NCI-H1417 treated with DMSO at 0.1 percent for 48 hours (cell line): ENCODE measurements at places on chromosomes 2 and 18.

DNA sequence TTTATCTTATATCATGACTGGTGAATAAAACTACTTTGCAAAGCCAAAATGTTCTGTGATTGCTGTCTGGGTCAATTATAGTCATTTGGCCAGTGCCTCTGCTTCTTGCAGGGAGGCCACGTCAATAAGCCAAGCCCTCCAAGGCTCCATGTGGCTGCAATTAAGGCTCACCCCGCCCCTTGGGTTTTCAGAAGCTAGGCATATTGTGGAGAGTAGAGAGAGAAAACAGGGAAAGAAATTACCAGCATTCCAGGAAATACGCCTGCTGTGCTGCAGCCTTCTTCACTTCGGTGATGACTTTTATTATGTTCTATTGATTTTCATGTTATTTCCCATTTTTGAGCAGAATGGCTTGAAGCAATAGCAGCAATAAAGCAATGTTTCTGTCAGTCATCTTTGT is 319.7 kb downstream of the SOX11 start:
- no peak for DNase-seq

GRCh38 chr2:226080334-226080733 is 680.8 kb downstream of the NYAP2 start:
- no peak for DNase-seq

DNA sequence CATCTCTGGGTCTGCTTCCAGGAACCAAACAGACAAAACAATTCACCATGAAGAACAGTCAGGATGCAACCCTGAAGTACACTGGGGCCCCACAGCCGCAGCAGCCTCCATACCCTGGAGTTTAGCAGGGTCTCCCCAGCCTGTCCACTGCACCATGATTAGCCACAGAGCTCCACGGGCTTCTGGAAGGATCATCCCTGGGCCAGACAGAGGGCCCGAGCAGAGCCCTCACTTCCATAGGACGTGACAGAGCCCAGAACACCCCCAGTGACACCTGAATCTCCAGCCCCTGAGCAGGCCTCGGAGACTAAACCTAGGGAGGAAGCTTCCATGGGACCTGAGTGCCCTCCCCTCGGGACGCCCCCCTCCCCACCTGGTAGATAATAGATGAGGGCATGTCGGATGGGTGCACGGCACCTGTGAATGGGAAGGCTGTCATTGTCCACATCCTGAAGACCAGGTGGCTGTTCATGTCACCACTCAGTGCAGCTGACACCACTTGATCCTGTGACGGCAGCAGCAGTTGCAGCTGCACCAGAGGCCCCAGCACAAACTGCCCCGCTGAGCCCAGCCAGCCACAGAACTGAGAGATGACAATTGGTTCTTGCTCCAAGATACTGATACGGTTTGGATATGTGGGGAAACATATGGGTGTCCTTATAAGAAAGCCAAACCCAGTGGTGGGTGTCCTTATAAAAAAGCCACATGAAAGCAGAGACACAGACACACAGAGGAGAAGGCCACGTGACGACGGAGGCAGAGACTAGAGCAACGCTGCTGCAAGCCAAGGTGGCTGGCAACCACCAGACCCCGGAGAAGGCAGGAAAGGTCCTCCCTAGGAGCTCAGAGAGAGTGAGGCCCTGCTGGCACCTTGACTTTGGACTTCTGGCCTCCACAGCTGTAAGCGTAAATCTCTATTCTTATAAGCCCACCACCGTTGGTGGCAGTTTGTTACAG is 23.2 kb downstream of the KIF1A start:
- DNase-seq = no peak

DNA sequence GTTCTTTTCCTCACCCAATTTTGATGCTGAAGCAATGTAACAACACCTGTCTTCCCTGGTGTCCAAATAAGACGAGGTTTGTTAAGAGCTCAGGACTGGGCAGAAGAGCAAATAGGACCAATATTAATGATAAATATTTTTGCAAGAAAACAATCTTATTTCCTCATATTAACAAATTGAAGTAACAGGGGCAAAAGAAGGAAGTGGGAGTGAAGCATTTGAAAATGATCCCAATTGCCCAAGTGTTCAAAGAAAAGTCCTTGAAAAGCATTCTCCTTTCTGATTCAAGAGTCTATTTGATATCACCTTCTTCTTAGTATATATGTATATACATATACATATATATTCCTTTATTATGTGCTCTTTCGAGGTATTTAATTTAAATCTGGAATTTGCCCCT is 418.8 kb downstream of the ARHGAP15 start:
- DNase-seq = no peak

GRCh38 chr18:48589797-48590519 is 51.1 kb downstream of the CTIF start:
- no peak for DNase-seq

DNA sequence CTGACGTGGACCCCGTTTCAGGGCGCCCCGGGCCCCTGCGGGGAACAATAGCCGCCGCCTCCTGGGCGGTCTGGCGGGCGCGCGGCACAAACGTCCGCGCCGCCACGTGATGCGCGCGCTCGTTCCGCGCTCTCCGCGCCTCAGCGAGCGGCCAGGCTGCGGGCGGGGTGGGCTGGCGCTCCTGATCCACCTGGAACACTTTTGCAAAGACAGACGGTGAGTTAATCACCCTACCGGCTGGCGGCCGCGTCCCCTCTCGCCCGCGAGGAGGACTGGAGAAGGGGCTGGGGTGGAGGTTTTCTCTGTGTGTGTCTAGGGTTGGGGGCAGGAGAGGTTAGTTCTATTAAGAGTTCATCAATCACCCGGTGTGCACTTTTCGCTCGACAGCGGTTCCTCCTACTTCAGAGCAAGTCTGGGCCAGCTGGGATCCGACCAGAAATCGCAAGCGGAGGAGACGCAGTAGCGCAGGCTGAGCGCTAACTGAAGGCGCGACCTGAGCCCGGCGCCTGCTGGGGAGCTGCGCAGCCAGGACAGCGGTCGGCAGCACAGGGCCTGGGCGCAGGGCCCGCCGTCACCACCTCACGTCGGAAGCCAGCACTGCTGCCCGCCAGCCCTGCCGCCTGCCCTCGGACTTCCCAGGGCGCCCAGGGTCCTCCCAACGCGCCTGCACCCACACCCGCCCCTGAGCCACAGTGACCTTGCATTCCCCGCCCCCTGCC is 10.3 kb upstream of the HOXD1 start:
- peak; percentile 63 for DNase-seq

DNA sequence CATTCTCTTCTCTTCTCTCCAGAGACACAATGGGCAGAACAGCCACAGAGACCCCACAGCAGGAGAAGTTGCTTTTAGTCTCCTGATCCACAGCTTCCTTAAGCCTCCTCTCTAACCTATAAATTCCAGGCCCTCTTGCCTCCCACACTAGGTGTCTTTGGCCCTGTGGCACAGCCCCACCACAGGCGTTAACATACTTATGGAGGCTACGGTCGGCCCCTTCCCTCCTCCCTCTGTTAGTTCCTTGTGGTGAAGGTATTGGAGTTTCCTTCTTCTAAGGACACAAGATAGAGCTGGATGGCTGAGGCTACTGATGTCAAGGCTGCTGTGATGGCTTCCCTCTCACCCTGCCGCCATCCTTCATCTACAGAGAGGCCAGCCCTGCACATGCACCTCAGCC is 123.5 kb upstream of the ACAA2 start:
- no peak for DNase-seq

DNA sequence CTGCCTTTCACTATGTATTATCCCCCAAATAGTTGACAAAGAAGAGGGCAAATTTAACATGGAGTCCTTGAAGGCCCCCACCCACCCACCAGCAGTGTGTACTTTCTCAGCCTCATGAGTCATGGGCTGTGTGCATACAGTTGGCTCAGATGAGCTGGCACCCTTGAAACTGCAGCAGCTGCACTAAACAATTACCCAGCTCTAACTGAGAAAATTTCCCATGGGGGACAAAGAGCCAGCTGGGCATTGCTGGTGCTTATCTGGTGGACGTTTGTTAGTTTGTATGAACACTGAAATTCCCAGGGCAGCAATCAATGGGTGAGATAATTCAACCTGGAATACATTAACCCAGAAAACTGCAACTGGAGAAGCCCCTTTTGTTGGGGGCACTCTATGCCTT is 131.7 kb downstream of the GCA start:
- no peak for DNase-seq

DNA sequence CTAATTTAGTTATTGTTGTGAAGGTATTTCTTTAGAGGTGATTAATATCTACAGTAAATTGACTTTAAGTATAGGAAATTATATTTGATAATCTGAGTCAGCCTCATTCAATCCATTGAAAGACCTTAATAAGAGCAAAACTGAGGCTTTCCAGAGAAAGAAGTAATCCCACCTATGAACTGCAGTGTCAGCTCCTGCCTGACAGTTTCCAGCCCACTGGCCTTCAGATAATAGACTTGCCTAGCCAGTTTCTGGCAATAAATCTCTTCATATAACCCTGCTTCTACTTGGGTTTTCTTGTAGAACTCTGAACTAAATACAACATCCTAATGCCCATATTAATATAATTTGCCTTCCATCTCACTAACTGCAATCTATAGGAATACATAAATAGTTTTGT is 437.9 kb upstream of the UBE2E3 start:
- no peak for DNase-seq

- DNase-seq = no peak
Observed at GRCh38 chr2:240215676-240216051, 75.2 kb upstream of the OTOS start.

DNA sequence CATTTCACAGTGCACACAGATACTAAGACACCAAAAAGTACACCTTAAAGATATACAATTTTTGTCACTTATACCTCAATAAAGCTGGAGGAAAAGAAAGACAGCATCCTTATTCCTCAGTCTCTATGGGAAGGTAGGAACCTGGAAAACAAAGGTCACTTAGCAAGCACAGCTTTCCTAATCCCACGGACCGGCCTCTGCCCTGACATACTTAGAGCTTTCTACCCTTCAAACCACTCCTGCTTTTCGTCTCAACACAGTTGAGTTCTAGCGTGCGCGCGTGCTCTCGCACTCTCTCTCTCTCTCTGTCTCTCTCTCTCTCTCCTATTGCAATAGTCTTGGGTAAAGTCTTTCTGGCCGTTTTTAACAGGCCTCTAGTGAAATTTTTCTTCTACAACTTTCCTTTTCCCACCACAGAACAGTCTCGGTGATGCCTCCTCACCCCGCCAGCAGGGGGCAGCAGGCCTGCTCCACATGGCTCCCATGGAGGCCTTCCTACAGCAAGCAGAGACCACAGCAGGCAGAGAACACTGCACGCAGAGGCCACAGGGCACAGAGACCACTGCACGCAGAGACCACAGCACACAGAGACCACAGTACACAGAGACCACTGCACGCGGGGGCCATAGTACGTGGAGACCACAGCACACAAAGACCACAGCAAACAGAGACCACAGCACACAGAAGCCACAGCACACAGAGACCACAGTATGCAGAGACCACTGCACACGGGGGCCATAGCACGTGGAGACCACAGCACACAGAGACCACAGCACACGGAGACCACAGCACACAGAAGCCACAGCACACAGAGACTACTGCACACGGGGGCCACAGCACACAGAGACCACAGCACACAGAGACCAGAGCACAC is 106.9 kb downstream of the FBXO15 start:
- DNase-seq = no peak

DNA sequence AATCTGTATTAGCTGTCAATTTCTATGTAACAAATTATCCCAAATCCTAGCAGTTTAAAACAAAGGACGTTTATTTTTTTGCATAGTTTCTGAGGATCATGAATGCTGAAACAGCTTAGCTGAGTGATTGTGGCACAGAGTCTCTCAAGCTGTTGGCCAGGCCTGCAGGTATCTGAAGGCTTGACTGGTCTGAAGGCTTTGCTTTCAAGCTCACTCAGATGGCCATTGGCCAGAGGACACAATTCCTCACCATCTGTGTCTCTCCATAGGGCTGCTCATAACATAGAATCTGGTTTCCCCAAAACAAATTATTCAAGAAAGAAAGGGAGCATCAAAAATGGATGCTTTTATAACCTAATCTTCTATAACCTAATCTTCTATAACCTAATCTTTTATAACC is 33.7 kb downstream of the UNC80 start:
- no peak for DNase-seq

- no peak for DNase-seq
Observed at GRCh38 chr2:20654535-20654813, 3.6 kb upstream of the HS1BP3 start.

DNA sequence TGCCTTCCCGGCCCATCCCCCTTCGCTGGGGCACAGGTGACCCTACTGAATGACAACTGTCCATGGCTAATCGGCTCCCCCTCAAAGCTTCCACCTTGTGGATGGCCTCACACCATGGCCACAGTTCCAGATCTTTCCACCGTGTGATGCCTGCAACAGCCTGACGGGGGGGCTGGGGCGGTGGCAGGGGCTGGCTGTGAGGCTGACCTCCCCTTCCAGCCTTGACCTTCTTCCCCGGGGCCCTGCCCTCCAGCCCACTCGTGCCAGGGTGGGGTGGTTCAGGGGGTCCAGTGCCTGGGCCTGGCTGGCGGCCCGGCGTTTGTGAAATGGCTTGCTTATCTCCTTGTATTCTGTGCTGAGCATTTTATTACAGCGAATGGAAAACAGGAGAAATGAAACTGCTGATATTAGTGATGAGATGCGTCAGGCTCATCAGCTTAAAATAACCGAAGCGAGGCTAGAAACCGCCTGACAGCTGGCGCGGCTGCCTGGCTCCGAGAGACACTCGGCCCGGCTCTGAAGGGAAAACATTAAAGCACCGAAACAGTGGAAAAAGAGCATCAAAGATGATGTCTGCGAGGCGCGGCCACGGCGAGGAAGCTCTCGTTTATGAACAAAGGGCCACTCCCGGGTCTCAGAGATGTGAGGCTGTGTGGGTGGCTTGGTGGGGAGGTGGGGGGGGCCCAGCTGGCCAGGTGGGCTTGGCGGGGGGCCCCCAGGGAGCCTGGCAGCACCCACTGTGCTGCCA is 916 bp upstream of the PDCD1 start:
- DNase-seq = no peak

DNA sequence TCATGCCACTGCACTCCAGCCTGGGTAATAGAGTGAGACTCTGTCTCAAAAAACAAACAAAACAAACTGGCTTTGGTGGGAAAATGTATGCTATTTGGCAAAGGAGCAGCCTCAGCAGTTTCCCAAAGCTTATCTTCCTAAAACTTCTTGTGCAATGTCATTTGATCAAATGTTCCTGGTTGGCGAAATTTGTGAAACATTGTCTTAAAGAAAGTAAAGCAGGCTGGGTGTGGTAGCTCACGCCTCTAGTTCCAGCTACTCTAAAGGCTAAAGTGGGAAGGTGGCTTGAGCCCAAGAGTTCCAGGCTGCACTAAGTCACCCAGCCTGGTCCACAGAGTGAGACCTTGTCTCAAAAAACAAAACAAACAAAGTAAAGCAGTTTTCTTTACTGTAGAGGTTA is 17.3 kb upstream of the TAF4B start:
- no peak for DNase-seq

GRCh38 chr2:71613403-71613952 is 160.1 kb downstream of the DYSF start:
- DNase-seq = no peak
